ENCODE measurements at places on chromosomes 11 and 22.
A peak's percentile ranks its signal among the peaks of the same experiment; 100 is the strongest.

DNA sequence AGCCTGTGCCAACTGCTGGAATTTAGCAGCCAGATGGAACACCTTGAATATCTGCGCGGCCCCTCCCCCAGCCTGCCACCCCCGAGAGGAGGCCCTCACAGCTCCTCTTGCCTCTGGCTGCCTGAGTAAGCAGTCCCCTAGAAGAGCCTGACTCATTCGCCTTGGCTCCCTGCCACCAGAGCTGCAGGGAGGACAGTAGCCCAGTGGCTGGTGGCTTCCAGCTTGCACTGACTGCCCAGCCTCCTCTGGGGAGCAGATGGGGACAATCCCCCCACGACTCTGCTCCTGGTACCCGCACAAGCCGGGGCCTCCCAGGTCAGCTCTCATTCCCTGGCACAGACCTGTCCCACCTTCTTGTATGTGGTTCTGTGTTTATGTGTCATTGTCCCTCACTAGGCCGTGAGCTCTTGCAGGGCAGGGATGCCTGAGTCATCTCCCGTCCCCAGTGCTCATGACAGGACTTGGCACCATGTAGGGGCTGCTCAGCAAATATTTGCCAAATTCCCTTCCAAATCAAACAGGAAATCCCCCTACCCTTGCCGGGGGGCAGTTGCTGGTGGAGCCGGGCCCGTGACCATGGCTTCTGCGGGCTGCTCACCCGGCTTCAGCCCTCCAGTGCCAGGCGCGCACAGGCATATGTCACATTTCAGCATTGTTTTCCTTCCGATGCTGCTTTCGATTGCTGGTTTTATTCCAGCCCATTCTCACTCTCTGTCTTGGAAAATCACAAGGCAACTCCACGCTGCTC, 43.6 kb downstream of the CACNG2 start:
- no peak for DNase-seq

GRCh38 chr11:58636587-58636986, 14.1 kb downstream of the CNTF start:
- no peak for DNase-seq

GRCh38 chr22:50247748-50248147, 2.9 kb upstream of the TUBGCP6 start:
- peak; percentile 67 for DNase-seq

DNA sequence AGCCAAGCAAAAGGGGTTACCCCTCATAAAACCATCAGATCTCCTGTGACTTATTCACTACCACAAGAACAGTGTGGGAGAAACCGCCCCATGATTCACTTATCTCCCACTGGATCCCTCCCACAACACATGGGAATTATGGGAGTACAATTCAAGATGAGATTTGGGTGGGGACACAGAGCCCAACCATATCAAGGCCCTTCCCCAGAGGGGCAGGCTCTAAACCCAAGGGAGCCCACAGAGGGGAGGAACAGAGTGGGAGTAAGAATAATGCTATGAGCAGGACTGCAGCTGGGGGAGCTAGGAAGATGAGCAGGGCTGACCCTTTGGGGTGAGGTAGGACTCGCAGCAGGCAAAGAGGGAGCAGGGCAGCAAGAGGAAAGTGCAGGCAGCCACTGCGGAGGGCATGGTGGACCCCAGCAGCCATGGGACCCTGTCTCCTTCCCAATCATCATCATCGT, 59.3 kb downstream of the CD82 start:
- DNase-seq = no peak

GRCh38 chr11:115941481-115941993, 437.3 kb upstream of the CADM1 start:
- no peak for DNase-seq

DNA sequence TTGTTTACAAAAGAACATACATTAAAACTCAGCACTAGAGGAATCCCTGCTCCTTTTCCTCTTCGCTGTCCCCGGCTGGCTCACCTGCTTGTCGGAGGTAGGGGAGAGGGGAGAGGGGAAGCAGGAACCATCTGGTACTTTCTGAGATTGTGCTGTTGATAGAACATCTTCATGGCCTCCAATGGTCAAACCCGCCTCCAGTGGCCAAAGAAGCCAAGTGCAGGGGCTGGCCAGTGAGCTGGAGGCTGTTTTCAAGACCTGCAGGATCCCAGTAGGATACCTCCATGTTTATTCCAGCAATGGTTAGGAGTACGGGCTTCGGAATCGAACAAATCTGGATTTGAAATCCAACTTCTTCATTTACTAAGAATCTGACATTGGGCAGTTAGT, 92.6 kb downstream of the PKNOX2 start:
- no peak for DNase-seq

DNA sequence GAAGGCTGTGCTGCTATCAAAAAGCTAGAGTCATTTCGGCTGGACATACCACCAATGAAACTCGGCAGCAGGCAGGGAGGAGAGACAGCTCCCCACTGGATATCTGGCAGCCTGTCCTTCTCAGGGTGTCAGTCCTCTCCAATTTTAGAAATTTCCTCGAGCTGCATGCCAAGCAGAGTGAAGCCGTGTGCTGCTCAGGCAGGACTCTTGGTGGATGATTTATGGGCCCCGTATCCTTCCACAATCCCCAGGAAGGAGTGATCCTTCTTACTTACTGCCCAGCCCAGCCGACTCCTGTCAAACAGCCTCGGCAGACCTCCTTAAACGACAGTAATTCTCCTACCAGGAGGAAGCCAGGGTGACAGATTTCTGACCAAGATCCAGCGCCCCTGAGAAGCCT, 410.4 kb downstream of the TENM4 start:
- DNase-seq = peak; percentile 47

- DNase-seq = no peak
These were observed 447.1 kb downstream of the TBC1D22A start for GRCh38 chr22:47209547-47210023.

GRCh38 chr11:16098526-16099205, 257.7 kb downstream of the SOX6 start:
- no peak for DNase-seq

DNA sequence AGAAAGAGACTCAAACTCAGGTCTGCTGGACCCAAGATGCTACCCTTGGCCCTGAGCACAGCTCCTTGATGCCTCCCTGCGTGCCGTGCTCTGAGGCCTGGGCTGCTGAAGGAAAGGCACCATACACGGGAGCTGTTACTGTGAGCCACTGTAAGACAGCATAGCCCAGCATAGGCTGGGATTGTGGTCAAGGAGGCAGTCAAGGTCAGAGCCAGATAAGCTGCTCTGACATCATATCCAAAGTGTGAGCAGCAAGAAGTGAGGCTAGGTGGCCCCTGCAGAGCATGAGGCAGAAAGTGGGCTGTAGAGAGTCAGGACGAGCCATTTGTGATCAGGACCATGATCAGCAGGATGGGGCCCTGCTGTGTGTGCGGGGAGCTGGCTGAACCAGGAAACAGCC, 7.7 kb downstream of the SLC22A8 start:
- DNase-seq = no peak

- DNase-seq = no peak
These were observed 532.1 kb downstream of the TBC1D22A start for GRCh38 chr22:47294576-47294975.

GRCh38 chr22:23109079-23109347, 32.8 kb downstream of the RSPH14 start:
- no peak for DNase-seq

- DNase-seq = no peak
These were observed 18.9 kb downstream of the TOM1 start for GRCh38 chr22:35318346-35319215.

- DNase-seq = no peak
These were observed 30.0 kb downstream of the PPP2R1B start for GRCh38 chr11:111736181-111736590.

DNA sequence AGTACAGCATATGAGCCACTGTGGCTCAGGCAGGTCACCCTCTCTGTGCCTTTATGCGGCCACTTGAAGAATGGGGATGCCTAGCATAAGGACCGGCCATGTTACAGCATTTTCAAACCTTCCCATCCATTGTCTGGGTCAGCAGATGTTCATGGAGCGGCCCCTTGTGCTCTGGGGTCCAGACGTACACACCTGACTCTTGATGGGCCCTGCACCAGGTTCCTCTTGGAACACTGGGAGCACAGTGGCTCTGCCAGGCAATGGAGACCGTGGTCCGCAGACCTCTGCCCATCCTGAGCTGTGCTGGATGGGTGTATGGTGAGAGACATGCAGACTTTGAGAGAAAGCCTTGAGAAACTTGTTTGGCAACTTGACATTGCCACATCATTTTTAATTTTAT, 9.8 kb downstream of the PRDM11 start:
- DNase-seq = no peak

GRCh38 chr11:83725269-83725560, 439.0 kb upstream of the CCDC90B start:
- no peak for DNase-seq

DNA sequence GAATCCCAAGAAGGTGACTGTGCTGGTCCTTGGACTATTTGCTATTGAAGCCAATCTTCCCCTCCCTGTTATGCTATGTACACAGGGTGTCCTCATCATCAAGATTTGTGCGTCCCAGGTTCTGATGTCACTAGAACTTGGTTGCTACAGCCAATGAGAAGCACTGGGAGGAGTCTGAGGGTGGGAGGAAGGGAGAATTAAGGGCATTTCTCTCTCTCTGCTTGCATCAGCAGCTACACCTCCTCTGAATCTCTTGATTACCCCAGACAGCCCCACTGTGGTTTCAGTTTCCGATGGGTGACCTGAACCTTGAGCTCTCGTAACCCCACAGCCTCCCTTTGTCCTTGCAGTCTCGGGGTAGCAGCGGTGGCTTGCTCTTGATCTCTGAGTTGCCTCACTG, 212.4 kb upstream of the SESN3 start:
- no peak for DNase-seq

DNA sequence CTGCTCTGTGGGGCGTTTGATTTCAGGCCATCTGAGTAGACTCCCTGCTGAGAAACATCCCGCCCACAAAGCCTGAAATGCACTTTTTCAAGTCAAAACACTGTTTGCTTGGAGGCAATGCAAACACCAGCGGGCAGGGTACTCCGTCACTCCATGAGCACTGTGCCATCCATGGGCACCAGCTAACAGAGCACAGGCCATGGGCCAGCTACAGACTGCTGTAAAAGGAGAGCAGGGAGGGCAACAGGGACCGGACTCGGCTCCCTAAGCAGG, 16.6 kb upstream of the EFCAB6 start:
- DNase-seq = no peak

- no peak for DNase-seq
These were observed 255.1 kb downstream of the CADM1 start for GRCh38 chr11:115249061-115249578.

- no peak for DNase-seq
These were observed 3.3 kb upstream of the KMT5B start for GRCh38 chr11:68216171-68216938.
